Activated CD4-positive, alpha-beta T cell treated with anti-CD3 and anti-CD28 coated beads for 36 hours (primary cell): ENCODE measurements at places on chromosomes 7 and 10.

- no peak for DNase-seq
Measured at GRCh38 chr7:106986450-106986977, 58.0 kb upstream of the PRKAR2B start.

GRCh38 chr7:75881436-75882095, 2.7 kb downstream of the RHBDD2 start:
- no peak for DNase-seq

DNA sequence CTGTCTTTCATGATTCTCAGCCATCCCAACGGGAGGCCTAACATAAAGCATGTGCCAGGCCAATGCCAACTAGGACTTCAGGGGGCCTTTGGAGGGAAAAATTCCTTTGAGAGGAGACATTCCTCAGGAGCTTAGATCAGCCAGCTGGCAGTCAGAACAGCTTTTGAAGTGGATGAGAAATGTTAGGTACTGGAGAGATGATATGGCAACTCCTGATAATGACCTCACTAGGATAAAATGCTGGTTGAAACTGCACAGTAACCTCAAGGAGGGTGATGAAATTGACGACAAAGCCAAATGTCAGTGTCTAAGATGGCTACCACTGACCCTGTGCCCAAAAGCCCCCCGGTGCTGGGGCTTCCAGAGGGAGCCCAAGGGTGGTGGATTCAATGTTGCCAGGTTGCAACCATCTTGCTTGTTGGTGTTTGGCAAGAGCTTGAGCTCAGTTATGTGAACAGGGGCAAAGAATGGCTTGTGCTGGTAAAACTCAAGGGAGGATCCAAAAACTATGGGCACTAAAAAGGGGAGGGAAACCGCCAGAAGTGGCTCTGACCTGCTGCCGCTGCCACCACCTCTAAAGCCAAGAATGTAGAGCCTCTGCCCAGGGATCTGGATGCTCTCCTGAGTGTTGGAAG, 121.2 kb downstream of the UBE2H start:
- DNase-seq: no peak

- DNase-seq: peak; percentile 35
Measured at GRCh38 chr10:117166418-117167345, 28.6 kb upstream of the VAX1 start.

DNA sequence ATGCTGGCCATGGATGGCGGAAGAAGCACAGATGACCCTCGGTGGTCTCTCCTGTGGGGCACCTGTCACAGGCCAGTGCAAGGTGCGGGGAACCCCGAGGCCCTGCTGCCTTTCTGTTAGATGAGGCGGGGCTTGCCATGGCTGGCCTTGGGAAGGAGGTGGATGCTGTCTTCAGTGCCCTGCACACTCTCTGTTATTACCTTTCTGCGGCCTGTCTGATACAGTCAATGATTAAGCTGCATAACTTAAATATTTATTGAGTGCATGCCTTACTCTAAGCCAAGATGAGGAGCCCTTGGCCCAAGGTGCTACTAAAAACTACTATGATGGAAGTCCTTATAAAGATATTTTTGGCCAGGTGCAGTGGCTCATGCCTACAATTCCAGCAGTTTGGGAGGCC, 36.7 kb upstream of the MNX1 start:
- DNase-seq: no peak
